Fibroblast of the conjunctiva (primary cell): ENCODE measurements at places on chromosomes 1 and 21.

DNA sequence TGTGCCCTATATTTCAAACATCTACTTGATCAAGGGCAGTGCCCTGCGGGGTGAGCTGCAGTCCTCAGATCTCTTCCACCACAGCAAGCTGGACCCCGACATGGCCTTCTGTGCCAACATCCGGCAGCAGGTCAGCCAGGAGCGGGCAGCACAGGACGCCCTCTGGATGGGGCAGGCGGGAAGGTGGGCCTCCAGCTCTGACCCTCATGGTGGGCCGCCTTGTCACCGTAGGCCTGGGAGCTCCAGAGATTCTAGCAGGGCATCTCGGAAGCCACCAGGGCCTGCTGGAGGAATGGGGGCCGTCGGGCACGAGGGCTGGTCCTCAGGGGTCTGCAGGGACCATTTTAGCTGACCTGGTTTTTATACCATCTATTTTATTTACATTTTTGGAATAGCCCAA lies 15.6 kb upstream of the MFN2 start:
- DNase-seq = no peak

GRCh38 chr1:150221552-150221951 lies 14.4 kb downstream of the ANP32E start:
- peak; percentile 20 for DNase-seq

- DNase-seq = no peak
These were observed 150.5 kb downstream of the PCBP3 start for GRCh38 chr21:45794027-45794426.

DNA sequence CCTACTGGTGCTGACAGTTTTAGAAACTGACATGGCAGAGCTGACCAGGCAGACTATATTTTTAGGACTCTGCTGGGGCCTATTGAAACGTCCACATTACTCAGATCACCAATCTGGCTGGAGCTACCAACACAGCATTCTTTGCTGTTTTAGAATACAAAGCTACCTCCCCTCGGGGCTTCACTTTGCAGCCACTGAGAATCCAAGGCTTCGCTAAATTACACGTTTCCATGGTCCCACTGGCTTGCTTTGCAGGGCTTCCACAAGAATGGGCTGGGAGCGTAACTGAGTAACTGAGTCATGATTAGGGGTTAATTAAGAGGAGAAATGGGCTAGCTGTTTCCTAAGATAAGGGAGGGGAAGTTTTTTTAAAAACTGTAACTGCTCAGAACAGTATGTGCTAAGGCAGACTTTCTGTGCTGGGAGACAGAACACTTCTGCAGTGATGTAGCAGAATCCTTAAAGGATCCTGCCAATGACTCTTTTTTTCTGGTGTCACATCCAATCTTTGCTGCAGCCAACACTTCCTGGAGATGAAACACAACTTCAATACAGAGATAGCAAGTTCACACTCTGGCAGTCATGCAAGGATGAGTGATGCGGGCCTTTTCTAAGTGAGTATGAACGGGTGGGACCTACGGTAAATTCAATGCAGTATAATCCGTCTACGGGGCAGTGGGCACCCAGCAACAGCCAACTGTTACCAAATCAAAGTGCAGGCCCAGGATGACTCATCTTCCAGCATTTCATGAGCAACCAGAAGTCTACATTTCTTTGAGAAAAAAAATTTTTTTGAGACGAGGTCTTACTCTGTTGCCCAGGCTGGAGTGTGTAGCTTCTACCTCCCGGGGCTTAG lies 21.5 kb downstream of the NDUFS5 start:
- DNase-seq = peak; percentile 87

DNA sequence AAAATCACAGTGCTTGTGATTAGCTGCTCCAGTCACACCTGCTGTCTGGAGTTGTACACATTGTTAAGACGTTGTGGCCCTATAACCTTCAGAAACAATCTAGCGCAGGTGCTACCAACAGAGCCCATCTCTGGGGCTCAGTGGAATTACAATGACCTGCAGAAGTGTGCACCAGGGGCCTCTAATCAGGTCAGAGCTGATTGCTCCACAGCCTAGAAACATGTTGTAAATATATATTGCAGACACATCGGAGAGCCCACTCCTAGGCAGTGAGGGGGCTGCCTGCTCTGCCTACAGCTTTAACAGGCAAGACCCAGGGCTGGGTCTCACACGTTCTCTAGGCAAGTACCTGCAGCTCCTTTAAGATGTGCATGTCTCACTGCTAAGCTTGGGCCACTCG lies 302.0 kb downstream of the SIPA1L2 start:
- no peak for DNase-seq

GRCh38 chr1:28323720-28324119 lies 5.1 kb upstream of the MED18 start:
- no peak for DNase-seq

DNA sequence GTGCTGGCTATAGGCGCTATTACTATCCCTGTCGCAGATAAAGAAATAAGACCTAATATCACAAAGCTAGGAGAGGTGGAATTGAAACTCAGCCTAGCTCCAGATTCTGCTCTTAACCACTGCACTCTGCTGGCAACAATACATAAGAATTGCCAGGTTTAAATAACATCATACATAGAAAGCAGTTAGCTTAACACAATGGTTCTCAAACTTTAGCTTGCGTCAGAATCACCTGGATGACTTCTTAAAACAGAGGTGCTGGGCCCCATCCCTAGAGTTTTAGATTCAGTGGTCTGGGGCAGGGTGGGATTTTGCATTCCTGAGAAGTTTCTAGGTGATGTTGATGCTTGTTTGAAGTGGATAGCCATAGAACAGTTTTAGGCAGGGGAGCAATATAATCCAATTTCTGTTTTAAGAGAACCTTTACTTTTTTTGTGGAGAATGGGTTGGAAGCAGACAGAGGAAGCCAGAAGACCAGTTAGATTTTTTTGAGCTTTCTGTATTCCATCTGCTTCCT lies 1.1 kb upstream of the POMGNT1 start:
- no peak for DNase-seq

GRCh38 chr21:18803624-18804023 lies 400.0 kb upstream of the TMPRSS15 start:
- DNase-seq = no peak

DNA sequence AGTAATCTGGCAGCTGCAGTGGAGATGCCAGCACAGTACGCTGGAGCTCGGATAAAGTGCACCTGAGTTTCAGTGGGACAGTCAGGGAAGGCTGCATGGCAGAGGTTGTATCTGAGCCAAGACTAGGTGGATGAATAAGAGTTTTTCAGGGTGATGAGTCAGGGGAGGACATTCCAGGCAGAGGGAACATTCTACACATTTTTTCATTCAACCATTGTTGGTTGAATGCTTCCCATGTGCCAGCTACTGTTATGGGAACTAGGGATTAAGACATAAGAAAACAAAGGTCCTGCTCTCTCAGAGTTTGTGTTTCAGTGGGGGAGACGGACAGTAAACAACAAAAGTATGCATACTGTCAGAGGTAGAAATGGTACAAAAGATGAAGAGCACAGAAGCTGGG lies 5.2 kb downstream of the LEPR start:
- peak; percentile 53 for DNase-seq

DNA sequence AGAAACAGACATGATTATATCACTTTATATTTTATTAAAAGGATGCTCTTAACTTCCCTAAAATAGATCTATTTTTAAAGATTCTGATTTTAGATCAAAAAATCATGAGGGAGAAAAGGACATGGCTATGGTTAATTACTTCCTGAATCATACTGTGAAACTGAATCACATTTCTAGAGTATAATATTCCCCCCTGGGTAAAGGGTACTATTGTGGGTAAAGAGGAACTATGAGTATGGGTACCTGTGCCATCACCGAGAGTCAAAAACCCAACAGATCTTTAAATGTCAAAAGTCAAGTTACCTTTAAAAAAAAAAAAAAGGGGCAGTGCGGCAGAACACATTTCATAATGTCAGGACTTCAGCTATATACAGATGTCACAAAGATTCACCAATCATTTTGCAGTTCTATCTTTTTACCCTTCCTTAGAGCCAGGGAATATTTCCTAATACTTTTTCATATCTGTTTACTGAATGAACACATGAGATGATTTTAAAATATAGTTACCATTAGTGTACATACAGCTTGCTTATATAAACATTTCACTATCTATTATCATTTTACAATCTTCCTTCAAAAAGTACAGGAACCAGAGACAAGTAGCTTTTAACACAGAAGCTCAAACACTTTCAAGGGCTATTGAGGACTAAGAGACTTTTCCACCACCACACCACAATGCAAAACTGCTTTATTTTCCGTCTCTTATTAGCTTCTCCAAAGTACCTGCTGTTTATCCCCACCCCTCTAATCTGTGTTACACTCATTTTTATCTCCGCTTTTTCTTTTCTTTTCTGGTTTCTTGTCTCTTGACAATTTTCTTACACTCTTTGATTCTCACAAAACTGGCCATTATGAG lies 45.0 kb downstream of the EVI5 start:
- no peak for DNase-seq

- no peak for DNase-seq
These were observed 19.9 kb downstream of the SYDE2 start for GRCh38 chr1:85180869-85181268.

GRCh38 chr1:245160288-245160687 lies 5.5 kb downstream of the KIF26B start:
- DNase-seq = no peak

GRCh38 chr1:119340861-119341261 lies 27.7 kb upstream of the HAO2 start:
- no peak for DNase-seq
